AG04450 (cell line): ENCODE measurements at places on chromosomes 1 and 21. TPM values are rescaled to one million over a fixed set of nuclear protein-coding genes. Genes with fewer than 3 reads are reported as not detected.

The BCAN gene
- 0.05 TPM in 1 of 2 replicates, not detected in the other for polyA plus RNA-seq

The OR2L2 gene
- not detected in 2 replicates for polyA plus RNA-seq

The DDX20 gene
- 8.2 and 12.3 TPM in 2 replicates for polyA plus RNA-seq

The CRP gene
- polyA plus RNA-seq, result not detected in 2 replicates

The C4BPA gene
- not detected in 2 replicates for polyA plus RNA-seq

The SPATA46 gene
- not detected in 2 replicates for polyA plus RNA-seq

The SIM2 gene
- 0.30 and 0.46 TPM in 2 replicates for polyA plus RNA-seq

The KCNE2 gene
- polyA plus RNA-seq, result not detected in 2 replicates

The GFI1 gene
- polyA plus RNA-seq, result 0.04 and 0.09 TPM in 2 replicates

The PLCH2 gene
- polyA plus RNA-seq, result 0.05 and 0.06 TPM in 2 replicates

The FCGR1A gene
- not detected in 2 replicates for polyA plus RNA-seq

The BEND5 gene
- polyA plus RNA-seq, result 0.74 and 1.2 TPM in 2 replicates

The GIPC2 gene
- 0.07 and 0.09 TPM in 2 replicates for polyA plus RNA-seq

The ACOT11 gene
- polyA plus RNA-seq, result 0.68 and 1.2 TPM in 2 replicates

The OR2T2 gene
- polyA plus RNA-seq, result not detected in 2 replicates

The ATP6V1G3 gene
- polyA plus RNA-seq, result not detected in 2 replicates

The EIF4G3 gene
- 66.6 and 74.9 TPM in 2 replicates for polyA plus RNA-seq

The SPATA17 gene
- 0.61 and 0.69 TPM in 2 replicates for polyA plus RNA-seq

The LCE2B gene
- polyA plus RNA-seq, result not detected in 2 replicates

The SOX13 gene
- polyA plus RNA-seq, result 1.8 and 2.0 TPM in 2 replicates

The DMBX1 gene
- polyA plus RNA-seq, result not detected in 2 replicates

The MX1 gene
- polyA plus RNA-seq, result 1.1 and 1.3 TPM in 2 replicates

The CCDC27 gene
- not detected in 2 replicates for polyA plus RNA-seq

The TNFRSF9 gene
- polyA plus RNA-seq, result 0.91 and 0.94 TPM in 2 replicates

The GPR25 gene
- polyA plus RNA-seq, result not detected in 2 replicates

The CENPF gene
- polyA plus RNA-seq, result 11.1 and 17.5 TPM in 2 replicates

The CSMD2 gene
- polyA plus RNA-seq, result 2.3 and 2.6 TPM in 2 replicates

The ZNF672 gene
- polyA plus RNA-seq, result 9.1 and 10.9 TPM in 2 replicates

The FCRL2 gene
- polyA plus RNA-seq, result not detected in 2 replicates
